ENCODE measurements at places on chromosomes 1 and 21.

- H3K27ac ChIP-seq: no peak overlapping the region
- no peak for DNase-seq
- H3K4me1 ChIP-seq: peaks cover 25% of the 10 kb centered on the region
- H3K27me3 ChIP-seq: no peaks in the 10 kb centered on the region
- peak overlapping the region; percentile 39 for H3K4me3 ChIP-seq
These were observed 61.0 kb downstream of the MAST2 start for GRCh38 chr1:45864167-45865106.

GRCh38 chr21:29376556-29376955 is 77.8 kb downstream of the BACH1 start:
- peak; percentile 64 for DNase-seq
- H3K4me1 ChIP-seq: peaks cover 7% of the 10 kb centered on the region
- H3K36me3 ChIP-seq: no peaks in the 10 kb centered on the region

GRCh38 chr1:182185136-182185535 is 123.6 kb upstream of the ZNF648 start:
- no peak for DNase-seq
- no peaks in the 10 kb centered on the region for H3K36me3 ChIP-seq
- peaks cover 25% of the 10 kb centered on the region for H3K27me3 ChIP-seq
- H3K4me3 ChIP-seq: no peak overlapping the region

- H3K4me3 ChIP-seq: no peak overlapping the region
- no peak for DNase-seq
- H3K36me3 ChIP-seq: no peaks in the 10 kb centered on the region
These were observed 85.2 kb upstream of the ZP4 start for GRCh38 chr1:237975903-237976302.

GRCh38 chr1:223886516-223886921 is 40.8 kb upstream of the TP53BP2 start:
- no peak overlapping the region for H3K27ac ChIP-seq
- no peaks in the 10 kb centered on the region for H3K36me3 ChIP-seq
- no peak for DNase-seq
- no peak overlapping the region for H3K4me3 ChIP-seq
- no peaks in the 10 kb centered on the region for H3K4me1 ChIP-seq

GRCh38 chr1:25544819-25545218 is 1.4 kb downstream of the LDLRAP1 start:
- H3K27me3 ChIP-seq: peaks cover 6% of the 10 kb centered on the region
- peaks cover 8% of the 10 kb centered on the region for H3K36me3 ChIP-seq
- no peak for DNase-seq
- peak overlapping the region; percentile 75 for H3K4me3 ChIP-seq

DNA sequence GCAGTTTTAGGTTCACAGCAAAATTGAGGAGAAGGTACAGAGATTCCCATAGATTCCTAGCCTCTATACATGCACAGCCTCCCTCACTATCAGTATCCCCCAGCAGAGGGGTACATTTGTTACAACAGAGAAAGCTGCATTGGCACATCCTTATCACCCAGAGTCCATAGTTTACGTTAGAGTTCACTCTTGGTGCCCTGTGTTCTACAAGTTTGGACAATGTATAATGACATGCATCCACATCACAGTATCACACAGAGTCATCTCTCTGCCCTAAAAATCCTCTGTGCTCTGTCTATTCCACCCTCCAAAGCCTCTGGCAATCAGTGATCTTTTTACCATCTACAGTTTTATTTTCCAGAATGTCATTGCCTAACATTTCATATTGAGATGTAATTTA is 22.3 kb upstream of the RGS16 start:
- H3K4me1 ChIP-seq: peaks cover 61% of the 10 kb centered on the region
- no peak overlapping the region for H3K4me3 ChIP-seq
- DNase-seq: no peak

Data from activated CD4-positive, alpha-beta memory T cell treated with anti-CD3 and anti-CD28 coated beads, Interleukin-2, amount 10 ng/mL, durations not matched to agents 7 days and 5 days (primary cell).